Karpas-422 (cell line): ENCODE measurements at places on chromosomes 4 and X. TPM values are rescaled to one million over a fixed set of nuclear protein-coding genes. Genes with fewer than 3 reads are reported as not detected.

- no peak for DNase-seq
Observed at GRCh38 chr4:152575533-152575932, 39.6 kb upstream of the FBXW7 start.

GRCh38 chr4:182019148-182019652 is 224.0 kb upstream of the TENM3 start:
- no peak for DNase-seq

GRCh38 chr4:144574000-144574399 is 72.0 kb upstream of the HHIP start:
- DNase-seq = peak; percentile 58

DNA sequence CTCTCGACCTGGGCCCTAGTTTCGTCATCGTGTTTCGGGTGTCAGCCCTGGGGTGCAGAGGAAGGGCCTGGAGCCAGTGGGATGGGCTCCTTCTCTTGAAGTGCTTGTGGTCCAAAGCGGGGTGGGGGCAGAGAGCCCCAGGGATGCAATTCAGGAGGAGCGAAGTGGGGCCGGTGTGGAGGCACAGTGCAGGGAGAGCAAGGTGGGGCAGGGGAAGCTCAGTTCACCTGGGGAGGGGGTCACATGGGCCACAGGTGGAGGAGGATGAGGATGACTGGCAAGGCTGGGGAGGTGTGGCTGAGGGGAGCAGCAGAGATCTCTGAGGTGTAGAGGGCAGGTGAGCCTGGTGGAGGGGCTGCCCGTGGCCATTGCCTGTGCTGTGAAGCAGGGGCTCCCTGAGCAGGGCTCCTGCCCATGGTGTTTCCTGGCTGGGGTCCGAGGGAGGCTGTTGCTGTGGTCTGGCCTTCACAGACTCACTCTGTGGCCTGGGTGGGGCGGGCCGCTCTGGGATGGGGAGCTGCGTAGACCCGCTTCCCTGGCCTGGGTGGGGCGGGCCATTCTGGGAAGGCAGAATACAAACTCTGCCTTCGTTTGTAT is 6.9 kb downstream of the SORCS2 start:
- DNase-seq = no peak

MAGEB2 gene
- total RNA-seq = not detected in 2 replicates

TKTL2 gene
- not detected in 2 replicates for total RNA-seq
